Nucleus accumbens (tissue), 56 donors: ENCODE measurements at places on chromosomes 7 and 10.

- no peak for DNase-seq
Measured at GRCh38 chr10:46226232-46226631, 60.6 kb upstream of the ANTXRL start.

DNA sequence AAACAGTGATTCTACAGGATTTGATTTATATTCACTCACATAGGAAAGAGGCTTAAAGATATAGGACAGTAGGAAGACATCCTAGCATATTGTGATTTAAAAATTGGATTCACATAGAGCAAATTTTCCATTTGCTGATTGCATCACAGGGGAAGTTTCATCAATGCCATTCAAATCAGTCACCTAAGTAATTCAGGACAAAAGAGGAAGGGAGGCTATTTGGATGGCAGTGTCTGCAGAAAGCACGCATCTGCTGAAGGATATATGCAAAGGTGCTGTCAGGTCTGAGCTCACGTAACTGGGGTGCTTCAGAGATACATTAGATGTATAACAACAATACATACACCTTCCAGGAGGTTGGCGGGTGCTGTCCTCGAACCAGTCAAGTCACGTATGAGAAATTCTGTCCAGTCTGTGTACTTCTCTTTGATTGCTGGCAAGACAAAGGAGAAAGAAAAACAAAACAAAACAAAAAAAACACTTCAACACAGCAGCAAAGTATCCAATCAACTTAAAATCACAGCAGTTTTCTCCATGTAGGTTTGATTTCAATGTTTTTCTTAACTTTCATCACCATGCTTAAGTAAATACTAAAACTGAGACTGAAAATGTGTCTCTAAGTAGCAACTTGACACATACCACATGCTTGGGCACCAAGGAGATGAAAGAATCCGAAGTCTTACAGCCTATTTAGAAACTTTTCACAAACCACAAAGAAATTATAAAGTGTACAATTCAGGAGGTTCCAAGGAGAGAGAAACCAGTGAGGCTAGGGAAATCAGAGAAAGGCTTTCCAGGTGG is 125.1 kb downstream of the SFMBT2 start:
- DNase-seq = no peak

DNA sequence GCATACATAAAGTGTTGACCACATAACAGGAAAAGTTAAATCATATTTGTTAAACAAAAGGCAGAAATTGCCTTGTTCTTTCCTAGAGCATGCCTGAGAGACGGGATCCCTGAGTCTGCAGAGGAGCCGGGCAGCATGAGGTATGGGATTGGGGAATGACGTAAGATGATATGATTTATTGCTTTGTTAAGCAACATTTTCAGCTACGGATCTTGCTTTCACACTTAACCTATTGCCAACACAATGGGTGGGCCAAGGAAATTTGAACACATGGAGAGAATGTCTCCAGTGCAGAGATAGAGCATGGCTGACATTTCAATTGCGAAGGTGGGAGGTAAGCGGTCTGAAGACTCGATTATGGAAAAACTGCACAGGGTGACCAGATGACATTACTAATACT is 76.7 kb downstream of the EMX2 start:
- no peak for DNase-seq

GRCh38 chr10:117431160-117431559 is 55.9 kb upstream of the PDZD8 start:
- no peak for DNase-seq

GRCh38 chr10:130834170-130834569 is 477.4 kb downstream of the TCERG1L start:
- DNase-seq = no peak

DNA sequence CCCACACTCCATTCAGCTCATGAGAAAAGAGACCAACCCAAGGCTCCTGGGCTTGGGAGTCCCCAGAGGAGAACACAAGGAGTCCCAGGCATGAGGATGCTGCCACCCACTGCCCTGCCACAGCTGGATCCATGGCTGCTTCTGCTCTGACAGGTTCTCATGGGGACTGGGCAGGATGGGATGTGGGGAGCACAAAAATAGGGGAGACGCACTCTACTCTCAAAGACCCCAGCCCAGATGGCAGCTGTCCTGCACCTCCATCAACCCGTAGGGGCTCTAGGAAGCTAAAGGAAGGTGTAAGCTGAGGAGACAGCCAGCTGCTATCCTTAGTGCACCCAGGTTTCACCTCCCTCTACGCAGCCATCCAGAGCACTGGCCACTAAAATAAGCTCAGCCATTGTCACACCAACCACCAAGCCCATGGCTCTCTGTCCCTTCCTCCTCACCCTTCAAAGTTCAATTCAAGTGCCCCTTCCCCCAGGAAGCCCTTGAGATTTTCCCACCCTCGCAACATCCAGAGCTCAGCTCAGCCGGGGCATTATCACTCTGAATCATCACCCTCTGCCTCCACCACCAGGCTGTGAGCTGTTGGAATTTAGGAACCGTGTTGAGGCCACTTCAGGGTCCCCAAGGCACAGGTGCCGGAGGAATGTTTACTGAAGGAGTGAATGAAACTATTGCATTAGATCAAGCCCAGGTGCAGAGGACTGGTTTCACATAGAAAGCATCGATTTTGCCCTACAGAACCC is 142.1 kb downstream of the GRID1 start:
- no peak for DNase-seq

- peak; percentile 16 for DNase-seq
Measured at GRCh38 chr10:97805096-97805884, 33.5 kb upstream of the SFRP5 start.

GRCh38 chr7:15567652-15568051 is 5.8 kb upstream of the AGMO start:
- DNase-seq = no peak

DNA sequence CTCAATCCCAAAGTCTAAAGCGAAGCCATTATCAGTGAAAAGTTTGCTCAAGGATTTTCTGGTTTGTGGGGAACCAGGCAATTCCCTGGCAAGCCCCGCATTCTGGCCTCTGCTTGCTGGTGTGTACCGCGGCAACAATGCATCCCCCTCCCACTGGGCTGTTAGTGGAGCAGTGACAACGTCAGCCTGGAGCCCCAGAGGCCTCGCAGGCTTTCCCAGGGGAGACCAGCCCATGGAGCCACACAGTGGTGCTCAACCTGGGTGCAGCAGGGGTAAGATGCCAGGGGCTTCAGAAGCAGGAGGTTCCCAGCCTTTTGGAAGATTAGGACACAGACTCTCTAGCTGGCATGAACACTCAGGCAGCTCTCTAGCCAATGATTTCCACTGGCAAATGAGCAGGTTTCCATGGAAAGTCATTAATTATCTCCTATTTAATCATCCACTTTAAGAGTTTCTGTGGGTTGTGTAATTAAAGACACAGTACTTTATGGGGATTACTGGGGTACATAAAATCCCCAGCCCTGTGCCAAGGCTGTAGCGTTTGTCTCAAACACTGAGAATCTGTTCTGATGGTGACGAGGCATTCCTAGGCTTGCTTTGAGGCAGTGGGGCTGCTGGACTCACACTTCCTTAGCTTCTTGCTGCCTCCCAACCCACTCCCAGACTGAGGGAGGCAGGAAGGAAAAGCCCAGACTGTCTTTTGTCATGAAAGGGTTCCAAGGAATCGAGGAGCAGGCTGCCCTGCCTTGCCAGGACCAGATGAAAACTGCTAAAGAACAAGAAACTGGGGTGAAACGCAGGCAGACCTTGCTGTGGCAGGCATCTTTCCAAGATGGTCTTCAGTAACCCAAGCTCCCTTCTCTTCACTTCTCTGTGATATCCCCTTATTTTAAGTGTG is 411.9 kb upstream of the SHH start:
- DNase-seq = no peak

DNA sequence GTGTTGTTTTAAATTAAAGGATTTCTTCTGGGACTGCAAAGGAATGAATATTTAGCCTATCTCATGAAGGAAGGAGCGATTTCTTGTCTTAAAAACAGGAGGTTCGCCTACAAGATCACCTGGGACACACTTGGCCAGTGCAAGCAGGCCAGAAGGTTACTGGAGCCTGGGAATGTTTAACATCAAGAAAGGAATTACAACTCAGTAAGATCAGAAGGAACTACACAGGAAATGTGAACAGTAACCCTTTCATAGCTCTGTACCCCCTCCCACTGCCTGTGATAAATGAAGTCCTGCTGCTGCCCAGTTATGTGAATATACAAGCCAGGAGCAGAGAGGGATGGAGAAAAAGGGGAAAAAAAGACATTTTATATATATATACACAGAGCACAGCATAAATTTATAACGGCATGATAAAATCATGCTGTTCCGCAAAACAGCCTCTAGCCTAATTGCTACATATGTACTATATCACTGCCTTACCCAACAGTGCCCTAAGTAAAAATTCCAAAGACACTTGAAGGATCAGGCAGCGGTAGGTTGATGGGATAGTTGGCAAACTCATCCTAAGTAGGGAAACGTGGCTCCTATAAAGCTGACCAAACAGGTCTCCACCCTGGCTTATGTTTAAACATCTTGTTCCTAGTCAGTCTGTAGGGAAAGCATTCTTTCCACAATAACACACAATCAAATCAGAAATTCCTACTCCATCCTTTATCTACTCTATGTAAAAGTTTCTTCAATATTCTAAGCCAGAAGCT is 63.8 kb downstream of the ZNF438 start:
- DNase-seq = no peak

- no peak for DNase-seq
Measured at GRCh38 chr7:158123214-158123613, 464.4 kb downstream of the PTPRN2 start.

- no peak for DNase-seq
Measured at GRCh38 chr10:61643316-61643751, 19.4 kb upstream of the CABCOCO1 start.

- DNase-seq = no peak
Measured at GRCh38 chr7:85262891-85263290, 76.0 kb upstream of the SEMA3D start.

DNA sequence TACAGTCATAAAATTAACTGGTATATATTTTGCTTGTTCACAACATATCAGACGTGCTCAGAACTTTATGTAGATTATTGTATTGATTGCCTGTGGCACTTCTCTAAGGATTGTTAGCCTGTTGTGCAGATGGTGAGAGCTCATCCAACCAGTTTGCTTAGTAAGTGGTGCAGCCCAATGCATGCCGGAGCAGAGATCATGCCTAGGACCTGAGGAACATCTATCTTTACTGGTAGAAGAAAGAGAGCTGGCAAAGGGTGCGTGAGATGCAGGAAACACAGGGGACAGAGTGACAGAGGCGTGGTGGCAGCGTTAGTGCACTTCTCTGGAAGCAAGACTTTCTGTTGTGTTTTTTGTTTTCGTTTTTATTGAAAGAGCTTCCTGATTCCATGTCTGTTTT is 35.9 kb downstream of the CCM2 start:
- no peak for DNase-seq

- no peak for DNase-seq
Measured at GRCh38 chr7:151080067-151080521, 515 bp downstream of the FASTK start.

DNA sequence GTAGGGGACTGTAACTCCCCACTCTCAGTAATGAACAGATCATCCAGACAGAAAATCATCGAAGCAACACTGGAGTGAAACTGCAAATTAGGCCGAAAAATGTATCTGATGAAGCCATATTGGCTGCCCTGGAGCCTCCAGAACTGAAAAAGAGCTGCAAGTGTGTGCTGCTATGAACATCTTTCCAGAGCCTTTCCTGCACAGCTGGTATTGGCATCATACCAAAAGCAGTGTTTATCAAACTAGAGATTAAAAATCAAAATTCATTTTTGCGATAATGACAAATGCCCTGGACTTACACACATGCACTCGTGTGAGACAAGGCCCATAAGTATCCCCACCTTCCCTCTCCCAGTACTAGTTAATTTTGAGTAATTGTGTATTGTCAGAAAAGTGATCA is 6.8 kb upstream of the CLDN12 start:
- DNase-seq = no peak

DNA sequence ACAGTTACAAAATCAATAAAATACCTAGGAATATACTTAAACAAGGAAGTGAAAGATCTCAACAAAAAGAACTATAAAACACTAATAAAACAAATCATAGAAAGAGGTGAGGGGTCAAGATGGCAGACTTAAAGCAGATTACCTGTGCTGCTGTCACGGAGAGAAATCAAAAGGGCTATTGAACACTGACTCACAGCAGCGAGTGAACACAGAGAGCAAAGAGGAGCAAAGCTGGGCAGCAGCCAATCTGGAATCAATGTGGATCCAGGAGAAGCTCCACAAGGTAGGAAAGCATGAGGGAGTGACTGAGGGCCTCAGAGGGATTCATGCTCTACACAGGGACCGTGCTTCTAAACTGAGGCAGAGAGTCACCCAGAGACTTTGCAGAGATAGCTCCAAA is 562.0 kb upstream of the SEMA3D start:
- no peak for DNase-seq

DNA sequence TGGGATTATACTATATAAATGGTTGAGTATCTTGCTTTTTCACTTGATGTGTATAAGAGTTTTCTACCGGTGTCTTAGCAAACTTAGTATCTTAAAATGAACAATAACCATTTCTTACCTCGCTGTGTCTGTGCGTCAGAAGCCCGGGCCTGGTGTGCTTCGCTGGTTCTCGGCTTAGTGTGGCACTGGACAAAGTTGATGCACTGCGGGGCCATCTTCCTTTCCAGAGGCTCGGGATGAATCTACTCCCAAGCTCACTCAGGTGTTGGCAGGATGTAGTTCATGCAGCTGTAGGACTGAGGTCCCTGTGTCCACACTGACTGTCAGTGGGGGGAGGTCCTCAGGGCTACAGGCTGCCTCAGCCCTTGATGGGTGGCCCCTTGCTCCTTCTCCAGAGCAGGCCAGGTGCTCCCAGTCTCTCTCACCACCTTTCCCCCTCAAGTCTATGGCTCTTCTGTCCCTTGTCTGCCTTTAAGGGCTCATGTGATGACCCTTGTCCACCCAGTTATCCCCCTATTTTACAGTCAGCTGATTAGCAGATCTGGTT is 227.8 kb downstream of the GLRX3 start:
- no peak for DNase-seq

DNA sequence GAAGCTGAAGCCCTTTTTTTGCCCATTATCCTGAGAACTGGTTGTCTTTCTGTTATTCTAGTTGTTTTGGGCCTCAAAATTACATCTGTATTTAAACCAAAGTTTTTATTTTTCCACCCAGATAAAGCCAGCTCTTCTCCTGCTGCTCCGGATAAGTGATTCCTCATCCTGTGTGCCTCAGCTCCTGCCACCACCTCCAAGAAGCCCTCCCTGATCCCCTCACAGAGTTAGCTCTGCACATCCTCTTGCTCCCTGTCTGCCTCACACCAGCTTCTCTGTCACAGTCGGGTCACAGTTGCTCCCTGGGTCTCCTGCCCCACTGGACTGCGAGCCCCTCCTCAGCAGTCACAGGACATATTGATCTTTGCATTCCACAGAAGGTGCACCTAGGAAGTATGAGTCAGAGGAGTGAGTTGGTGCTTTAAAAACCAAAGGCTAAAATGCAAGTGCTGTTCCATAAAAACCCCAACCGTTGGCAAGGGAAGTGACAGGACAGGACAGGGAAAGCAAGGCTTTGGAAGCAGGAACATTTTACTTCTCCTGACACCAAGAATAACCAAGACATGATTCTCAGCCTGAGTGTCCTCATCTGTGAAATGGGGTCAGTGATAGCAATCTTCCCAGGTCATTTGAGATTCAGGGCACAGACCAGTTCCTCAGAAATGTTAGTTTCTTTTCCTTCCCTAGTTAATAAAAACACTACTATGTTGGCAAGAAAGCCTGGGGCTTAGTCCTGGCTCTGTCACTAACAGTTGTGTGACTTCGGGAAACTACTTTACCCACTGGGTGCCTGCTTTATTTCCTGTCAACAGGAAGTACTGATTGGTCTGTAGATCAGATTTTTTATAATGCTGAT is 36.5 kb upstream of the EEPD1 start:
- no peak for DNase-seq
